CD4-positive, alpha-beta T cell treated with Interleukin-15 for 1 hour (primary cell): ENCODE measurements at places on chromosomes 5 and 9.

- no peak for DNase-seq
Observed at GRCh38 chr9:113626735-113627495, 163.4 kb downstream of the RGS3 start.

- no peak for DNase-seq
Observed at GRCh38 chr5:10528056-10528816, 35.6 kb upstream of the ANKRD33B start.

DNA sequence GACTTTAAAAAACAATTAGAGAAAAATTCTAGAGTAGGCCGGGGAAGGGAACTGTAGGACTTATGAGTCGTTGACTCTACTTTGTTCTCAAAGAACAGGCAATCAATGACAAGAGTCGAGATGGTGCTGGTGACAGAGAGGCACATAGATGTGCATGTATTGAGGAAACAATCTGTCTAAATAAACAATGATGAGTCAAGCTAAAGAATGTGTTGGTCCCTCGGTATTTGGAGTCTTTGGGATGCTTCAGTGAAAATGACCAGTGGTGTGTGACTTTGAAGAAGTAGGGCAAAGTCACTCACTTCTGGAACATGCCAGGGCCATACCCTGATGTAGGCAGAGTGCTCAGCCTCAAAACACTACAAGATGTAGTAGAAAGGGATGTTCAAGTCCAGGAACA, 288.1 kb upstream of the PANK3 start:
- no peak for DNase-seq

GRCh38 chr5:29939988-29940387, 1253.5 kb upstream of the CDH6 start:
- DNase-seq: no peak

DNA sequence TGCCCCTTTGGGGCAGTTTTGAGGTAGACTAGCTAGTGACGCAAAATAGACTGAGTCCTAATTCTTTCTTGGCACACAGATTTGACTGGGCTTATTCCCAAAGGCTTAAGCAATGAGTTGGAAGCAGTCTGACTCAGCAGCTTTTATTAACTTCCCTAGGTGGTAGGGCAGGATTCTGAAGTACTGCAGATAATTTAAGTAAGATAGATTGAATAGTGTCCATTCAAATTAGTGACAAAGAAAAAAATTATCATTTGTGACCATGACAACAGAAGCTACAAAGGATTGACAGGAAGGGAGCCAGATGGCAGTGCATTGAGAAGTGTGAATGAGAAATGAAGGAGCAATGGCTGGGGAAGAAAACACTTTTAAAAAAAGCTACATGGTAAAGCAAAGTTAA, 649.4 kb downstream of the CDH9 start:
- no peak for DNase-seq

- DNase-seq: no peak
Observed at GRCh38 chr9:80651044-80651443, 1038.3 kb downstream of the TLE1 start.

DNA sequence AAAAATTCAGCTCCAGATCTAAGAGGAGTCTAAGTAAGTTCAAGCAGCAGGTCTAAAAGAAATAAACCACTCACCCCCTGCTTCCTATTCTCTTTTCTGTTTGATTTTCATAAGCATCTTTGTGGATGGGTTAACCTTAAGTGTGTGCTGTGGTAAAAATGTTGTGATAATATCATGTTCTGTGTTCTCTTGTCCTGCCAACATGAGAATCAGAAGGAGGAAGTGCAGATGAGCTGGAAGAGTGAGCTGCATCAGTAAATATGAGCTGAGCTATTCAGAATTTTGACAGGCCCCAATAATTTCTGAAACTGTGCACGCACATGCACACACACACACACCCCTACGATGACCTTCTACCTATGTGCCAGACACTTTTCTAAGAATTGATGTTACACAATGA, 186.5 kb upstream of the ANKRD55 start:
- DNase-seq: no peak

- no peak for DNase-seq
Observed at GRCh38 chr5:148965511-148966265, 97.2 kb downstream of the SH3TC2 start.

GRCh38 chr5:116650964-116651363, 76.3 kb upstream of the SEMA6A start:
- DNase-seq: no peak

DNA sequence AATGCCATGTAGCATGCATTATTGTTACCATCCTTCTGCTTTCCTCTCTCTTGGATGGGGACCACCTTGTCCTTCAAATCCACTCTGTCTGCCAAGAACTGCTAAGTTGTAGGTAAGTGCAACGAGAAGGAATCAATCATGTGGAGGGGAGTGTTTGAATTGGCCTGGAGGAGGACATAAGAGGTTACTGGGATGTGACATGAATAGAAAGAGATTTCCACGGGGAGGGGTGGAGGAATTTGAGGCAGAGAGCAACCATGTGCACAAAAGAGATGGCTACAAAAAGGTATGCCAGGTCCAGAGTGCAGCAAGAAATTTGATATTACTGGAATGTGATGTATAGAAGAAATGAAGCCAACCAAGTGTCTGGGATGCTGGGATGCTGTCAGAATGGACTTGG, 648.9 kb upstream of the KLF4 start:
- no peak for DNase-seq

GRCh38 chr5:146068977-146069779, 36.2 kb downstream of the PLAC8L1 start:
- DNase-seq: no peak

DNA sequence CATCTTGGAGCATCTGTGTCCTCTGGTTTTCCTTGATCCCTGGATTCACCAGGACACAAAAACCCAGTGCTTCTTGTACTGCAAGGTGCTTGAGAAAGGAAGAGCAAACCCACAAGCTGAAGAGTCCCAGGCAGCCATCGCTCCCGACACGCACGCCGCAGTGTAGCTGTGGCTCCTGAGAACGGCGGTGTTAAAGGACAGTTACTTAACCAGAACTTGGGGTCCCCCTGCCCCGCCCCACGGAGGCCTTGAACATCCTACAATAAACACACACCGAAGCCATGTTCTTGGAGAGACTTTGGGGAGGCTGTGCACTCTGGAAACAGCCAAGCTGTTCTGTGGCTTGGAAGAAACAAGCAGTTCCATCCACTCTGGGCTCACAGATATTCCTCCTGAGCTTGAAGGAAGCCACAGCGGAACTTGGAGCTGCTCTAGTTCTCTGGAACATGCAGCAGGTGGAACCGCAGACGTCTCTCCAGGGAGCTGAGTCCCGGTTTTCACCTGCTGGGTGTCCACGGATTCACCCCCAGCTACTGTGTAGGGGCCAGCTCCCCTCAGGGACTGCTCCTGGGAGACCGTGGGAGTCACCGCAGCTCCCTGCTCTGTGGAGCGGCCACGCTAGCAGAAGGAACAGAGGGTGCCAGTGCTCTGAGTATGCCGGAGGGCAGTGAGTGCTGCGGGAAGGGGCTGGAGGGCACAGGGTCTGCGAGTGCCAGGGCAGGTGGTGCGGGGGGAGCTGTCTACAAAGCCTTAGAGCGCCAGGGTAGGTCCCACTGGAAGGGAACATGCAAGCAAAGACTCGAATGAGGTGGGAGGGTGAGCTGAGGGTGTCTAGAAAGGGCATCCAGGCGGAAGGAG, 107.3 kb downstream of the ADAMTS2 start:
- no peak for DNase-seq

- DNase-seq: no peak
Observed at GRCh38 chr5:154141745-154142221, 48.8 kb upstream of the GALNT10 start.

DNA sequence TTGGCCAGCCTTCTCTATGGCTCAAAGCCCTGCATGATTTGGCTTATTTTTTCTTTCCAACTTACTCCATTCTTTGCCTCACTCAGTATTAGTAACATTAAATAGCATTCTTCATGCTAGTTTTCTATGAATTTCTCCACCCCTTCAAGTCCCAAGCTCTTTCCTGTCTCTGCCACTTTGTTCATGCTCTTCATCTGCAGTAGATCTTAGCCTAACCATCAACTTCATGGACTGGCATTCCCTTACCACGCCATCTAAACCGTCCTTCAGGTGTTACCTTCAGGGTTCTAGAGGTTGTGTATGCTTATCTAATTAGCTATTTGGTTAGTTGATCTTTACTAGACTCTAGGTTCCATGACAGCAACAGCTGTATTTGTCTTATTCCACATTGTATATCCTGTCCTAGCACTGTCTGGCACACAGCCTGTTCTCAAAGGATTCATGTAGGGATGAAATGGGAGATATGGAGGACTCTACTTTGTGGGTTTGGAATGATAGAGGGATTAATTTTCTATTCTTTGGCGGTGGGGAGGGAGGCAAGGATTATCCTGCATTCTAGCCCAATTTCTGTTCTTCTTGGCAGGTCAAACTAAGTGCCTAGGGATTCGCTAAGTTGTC, 26.4 kb downstream of the TMEM167A start:
- DNase-seq: no peak

DNA sequence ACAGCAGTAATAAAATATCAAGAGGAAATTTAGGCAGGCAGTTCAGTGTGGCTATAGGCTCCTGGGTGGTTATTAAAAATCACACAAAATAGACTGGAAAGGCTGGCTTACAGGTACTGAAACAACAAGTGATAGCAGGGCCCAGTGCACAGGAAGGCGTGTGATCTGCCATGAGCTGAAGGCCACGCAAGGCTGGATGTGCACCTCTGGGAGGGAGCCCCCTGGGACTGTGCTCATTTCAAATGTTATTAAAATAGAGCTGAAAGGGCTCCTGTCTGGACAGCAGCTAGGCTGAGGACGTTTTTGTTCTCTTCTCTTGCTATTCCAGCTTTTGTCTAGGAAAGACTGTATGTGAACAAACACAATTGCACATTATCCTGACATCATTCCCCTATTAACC, 324.3 kb upstream of the RFX3 start:
- no peak for DNase-seq

GRCh38 chr5:76000582-76000981, 82.6 kb upstream of the SV2C start:
- DNase-seq: no peak

GRCh38 chr9:74570879-74571512, 73.9 kb downstream of the RORB start:
- DNase-seq: no peak

DNA sequence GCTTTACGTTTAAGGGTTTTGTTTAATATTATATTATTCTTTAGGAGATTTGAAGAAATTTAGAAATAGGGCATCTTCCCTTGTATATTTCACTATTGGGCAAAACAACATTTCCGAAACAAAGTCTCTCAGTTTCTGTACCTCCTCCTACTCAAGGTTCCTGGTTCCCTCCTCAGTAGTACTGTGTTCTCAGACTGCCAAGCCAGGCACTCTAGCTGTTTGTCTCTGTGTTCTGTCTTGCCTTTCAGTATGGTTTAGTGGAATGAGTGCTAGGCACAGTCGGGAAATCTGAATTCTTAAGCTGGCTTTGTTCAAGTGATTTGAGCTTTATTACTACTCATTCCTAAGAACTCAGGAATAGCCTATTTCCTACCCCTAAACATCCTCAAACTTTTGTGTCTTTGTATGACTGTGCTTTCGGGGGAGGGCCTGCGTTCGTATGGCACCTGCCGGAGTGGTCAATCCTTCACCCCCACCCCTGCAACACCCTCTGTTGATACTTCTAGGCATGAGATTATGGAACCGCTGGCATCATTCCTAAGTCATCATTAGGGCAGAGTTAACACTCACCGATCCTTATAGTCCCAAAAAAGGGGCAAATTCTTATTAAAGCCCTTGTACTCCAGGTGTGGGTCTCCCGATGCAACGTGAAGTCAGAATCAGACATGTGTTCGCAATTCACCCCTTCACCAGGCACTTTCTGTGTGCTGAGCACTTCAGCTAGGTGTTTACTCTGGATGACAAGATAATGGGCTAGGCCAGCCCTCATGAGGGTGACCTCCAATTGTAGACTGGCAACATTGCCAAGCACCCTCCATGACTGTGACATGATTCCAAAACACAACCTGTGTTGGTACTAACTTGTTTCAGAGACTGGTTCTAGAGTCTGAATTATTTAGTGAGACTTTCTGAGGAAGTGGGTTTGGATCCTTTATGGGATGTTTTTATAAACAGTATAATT, 24.5 kb downstream of the SNX18 start:
- no peak for DNase-seq

GRCh38 chr9:136275655-136276429, 28.1 kb downstream of the CCDC187 start:
- DNase-seq: no peak

- no peak for DNase-seq
Observed at GRCh38 chr9:109440797-109441287, 57.3 kb downstream of the PTPN3 start.

- no peak for DNase-seq
Observed at GRCh38 chr9:112034216-112034611, 137.6 kb downstream of the UGCG start.

- DNase-seq: no peak
Observed at GRCh38 chr5:68450245-68450852, 234.8 kb downstream of the PIK3R1 start.

DNA sequence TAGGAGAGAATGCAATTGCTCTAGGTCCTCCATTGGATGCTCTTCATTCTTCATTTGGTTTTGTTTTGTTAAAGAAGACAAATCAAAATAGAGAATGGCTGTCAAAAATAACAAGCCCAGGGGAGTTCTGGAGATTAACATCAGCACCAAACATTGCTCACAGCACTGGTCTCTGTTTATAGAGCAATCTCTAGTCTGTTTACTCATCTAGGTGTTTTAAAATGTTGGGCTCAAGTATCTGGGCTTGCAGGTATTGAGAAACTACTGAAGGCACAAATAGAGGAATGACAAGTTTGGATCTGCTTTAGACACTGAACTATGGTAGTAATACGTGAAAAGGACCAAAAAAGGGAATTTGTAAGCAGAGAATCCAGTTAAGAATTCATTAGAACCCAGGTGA, 77.0 kb upstream of the TMC1 start:
- DNase-seq: no peak

DNA sequence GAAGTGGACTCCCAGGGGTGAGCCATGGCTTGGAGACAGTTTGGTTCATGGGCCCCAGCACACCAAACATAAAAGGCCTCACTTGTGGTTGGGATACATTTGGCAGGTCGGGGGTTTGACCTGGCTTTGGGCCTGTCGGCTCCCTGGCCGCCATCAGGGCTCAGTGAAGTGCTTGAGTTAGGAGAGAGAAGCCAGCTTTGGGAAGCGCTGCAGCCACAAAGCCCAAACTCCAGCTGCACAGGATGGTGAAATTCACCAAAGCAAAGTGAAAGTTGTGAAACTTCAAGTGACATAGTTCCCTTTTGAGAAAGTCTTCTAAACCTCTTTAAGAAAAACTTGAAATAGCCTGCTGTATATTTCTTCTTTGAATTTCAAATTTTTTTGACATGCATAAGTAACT, 27.5 kb downstream of the SLC46A2 start:
- DNase-seq: peak; percentile 33

DNA sequence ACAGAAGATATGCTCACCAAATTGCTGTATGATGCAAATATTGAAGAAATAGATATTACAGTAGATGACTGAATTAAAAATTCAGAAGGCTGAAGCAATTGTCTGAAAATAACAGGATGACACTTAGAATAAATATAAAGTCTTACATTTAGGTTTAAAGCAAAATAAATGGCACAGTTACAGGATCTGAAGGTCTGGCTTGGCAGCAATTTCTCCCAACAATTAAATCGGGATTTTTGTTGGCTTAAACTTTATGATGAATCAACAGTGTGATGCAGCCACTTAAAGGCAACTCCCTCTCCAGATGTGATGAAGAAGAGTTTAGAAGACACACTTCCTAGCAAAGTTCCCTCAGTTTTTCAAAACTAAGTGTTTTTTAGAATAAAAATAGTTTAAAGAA, 80.5 kb downstream of the NREP start:
- no peak for DNase-seq
